Fibroblast of villous mesenchyme (primary cell): ENCODE measurements at places on chromosomes 7 and 10. TPM values are rescaled to one million over a fixed set of nuclear protein-coding genes. Genes with fewer than 3 reads are reported as not detected.

GRCh38 chr7:18874880-18875279 is 242.6 kb downstream of the TWIST1 start:
- peak; percentile 39 for DNase-seq

DNA sequence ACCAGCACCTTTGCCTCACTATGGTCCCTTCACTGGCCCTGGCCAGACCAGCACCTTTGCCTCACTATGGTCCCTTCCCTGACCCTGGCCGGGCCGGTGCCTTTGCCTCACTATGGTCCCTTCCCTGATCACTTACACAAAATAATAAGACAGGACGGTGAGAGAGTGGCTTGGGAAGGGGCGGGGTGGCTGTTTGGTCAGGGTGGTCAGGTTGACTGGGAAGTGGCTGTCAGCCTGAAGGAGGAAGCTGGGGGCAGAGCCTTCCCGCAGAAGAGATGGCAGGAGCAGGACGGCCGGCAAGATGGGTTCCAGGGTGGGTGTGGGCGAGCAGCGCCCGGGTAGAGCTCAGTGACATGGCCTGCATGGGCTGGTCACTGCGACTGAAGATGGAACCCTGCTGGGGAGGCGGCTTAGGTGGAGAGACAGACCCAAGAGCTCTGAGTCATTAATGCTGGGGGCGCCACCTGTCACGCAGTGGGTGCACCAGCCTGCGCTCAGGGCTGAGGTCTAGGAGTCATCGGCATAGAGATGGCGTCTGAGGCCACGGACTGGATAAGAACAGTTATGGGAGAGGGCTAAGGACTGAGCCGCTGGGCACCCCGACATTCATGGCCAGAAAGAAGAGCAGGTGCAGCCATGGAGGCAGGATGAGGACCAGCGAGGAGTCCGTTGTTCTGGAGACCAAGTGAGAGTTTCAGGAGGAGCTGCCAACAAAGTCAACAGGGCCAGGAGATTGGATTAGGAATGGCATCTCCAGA is 91.8 kb downstream of the CHST15 start:
- no peak for DNase-seq

DNA sequence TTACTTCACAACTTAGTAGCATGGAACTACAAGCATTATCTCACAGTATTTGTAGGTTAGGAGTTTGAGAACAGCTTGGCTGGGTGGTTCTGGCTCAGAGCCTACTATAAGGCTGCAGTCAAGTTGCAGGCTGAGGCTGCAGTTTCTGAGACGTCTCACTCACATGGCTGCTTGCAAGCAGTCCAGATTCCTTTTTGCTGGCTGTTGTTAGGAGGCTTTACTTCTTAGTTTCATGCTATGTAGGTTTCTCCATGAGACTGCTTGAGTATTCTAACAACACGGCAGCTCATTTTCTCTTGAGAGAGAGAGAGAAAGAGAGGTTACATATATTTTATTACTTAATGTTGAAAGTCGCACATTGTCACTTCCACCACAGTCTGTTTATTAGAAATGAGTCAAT is 1073.9 kb downstream of the NXPH1 start:
- DNase-seq = no peak

- peak; percentile 96 for DNase-seq
Observed at GRCh38 chr10:95229724-95230627, 35.9 kb downstream of the ACSM6 start.

DNA sequence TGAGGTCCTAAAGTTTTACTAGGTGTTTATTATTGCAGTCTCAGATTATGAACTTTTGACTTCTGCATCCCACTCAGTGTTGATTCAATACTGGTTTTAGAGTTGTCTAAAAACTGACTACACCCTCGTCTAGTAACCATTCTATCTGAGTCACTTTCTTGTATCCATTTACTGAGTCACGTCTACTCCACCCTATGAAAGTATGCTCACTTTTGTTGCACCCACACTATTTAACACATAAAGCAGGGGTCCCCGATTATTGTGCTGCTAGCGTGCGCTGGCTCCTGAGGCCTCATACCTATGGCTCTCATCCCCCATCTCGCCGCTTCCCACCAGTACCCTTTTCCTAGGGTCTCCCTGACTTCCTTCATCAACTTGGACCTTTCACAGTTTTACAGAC is 2.0 kb downstream of the SAMD9 start:
- peak; percentile 21 for DNase-seq

- DNase-seq = no peak
Observed at GRCh38 chr10:21500578-21500910, 24.9 kb downstream of the SKIDA1 start.

- DNase-seq = no peak
Observed at GRCh38 chr10:62813453-62813852, 2.7 kb downstream of the EGR2 start.

- DNase-seq = no peak
Observed at GRCh38 chr7:27916372-27916771, 176.4 kb downstream of the TAX1BP1 start.

DNA sequence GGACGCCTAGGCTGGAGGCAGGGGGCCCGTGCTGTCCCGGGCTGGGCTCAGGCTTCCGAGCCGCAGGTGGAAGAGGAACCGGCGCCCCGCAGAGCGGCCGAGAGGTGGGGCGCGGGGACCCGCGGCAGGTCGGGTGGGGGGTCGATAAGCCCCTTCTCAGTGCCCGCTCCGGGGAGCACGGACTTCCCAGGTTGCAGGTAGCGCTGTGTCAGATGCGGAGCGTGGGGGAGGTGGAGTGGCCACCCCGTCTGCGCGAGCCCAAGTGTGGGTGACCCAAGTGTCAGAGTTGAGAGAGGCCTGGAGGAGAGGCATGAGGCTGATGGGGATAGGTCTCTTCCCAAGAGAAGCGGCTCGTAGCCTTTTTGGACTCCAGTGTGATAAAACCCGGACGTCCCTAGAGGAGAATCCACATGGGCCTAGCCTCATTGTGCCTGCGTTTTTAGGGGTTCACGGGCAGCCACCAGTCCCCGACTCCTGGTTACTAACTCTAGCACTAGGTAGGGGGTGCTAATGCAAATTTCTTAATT is 580 bp downstream of the EEPD1 start:
- DNase-seq = no peak

DNA sequence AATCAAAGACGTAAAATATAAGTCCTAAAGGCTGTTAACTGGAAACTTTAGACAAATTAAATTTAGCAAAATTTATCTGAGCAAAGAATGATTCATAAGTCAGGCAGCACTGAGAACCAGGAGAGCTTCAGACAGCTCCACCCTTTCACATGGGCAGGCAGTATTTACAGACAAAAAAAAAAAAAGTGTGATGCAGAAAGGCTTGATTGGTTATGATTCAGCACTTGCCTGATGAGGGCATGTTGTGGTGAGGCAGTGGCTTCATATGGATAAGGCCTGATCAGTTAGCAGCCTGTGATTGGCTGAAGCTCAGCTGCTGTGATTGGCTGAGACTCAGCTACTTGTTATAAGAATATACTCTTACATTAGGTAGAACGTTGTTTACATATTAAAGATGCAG is 495.4 kb upstream of the POM121L12 start:
- no peak for DNase-seq

Gene KIAA1549
- total RNA-seq = 1.6 and 2.6 TPM in 2 replicates

Gene CYP2W1
- total RNA-seq = under 0.01 TPM in 1 of 2 replicates, not detected in the other

Gene PNLIPRP1
- not detected in 2 replicates for total RNA-seq

Gene CPA1
- total RNA-seq = 0.32 and 0.86 TPM in 2 replicates
